GM23248 (cell line): ENCODE measurements at places on chromosomes 11 and 22. TPM values are rescaled to one million over a fixed set of nuclear protein-coding genes. Genes with fewer than 3 reads are reported as not detected.

Gene GAL3ST1
- not detected in 2 replicates for total RNA-seq

DNA sequence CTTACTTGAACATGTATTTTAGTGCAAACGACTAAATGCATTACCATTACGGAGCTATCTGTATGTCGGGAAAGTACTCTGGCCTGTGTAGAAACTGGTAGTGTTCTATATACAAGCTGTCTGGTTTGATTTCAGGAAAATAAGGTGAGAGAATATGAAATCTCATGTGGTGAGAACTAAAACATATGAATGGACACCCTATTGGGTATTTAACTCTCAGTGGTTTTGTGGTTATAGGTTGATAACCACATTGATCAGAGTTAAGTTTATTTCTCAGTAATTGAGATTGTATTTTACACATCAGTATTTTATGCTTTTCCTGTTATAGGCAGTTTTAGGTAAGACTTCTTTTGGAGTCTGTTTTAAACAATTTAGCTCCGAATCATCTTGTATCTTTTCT is 10.4 kb downstream of the ANO5 start:
- no peak overlapping the region for H3K27ac ChIP-seq
- H3K27me3 ChIP-seq, result no peaks in the 10 kb centered on the region; the same call in 1 of the 2 replicates
- H3K4me1 ChIP-seq, result no peaks in the 10 kb centered on the region
- DNase-seq, result no peak
- no peak overlapping the region for H3K4me3 ChIP-seq

- no peak for DNase-seq
- no peaks in the 10 kb centered on the region for H3K4me1 ChIP-seq
- no peak overlapping the region for H3K4me3 ChIP-seq
- no peak overlapping the region for H3K27ac ChIP-seq
- H3K36me3 ChIP-seq, result no peaks in the 10 kb centered on the region
Measured at GRCh38 chr11:44978274-44978960, 27.7 kb upstream of the TP53I11 start.

Gene NRGN
- total RNA-seq, result 0.32 TPM in 1 of 2 replicates, not detected in the other
